NCI-H460 (cell line): ENCODE measurements at places on chromosomes 4 and X. TPM values are rescaled to one million over a fixed set of nuclear protein-coding genes. Genes with fewer than 3 reads are reported as not detected.

Gene MED14
- 30.5 and 37.4 TPM in 2 replicates for total RNA-seq

Gene DSPP
- not detected in 2 replicates for total RNA-seq

Gene USP17L18
- total RNA-seq = not detected in 2 replicates

Gene PNMA6F
- total RNA-seq = not detected in 2 replicates

Gene FGFR3
- 0.49 and 0.62 TPM in 2 replicates for total RNA-seq

Gene FAM50A
- 62.2 and 67.5 TPM in 2 replicates for total RNA-seq

Gene CT45A2
- not detected in 2 replicates for total RNA-seq

Gene EREG
- 2.7 and 3.8 TPM in 2 replicates for total RNA-seq

Gene LANCL3
- total RNA-seq = 0.02 TPM in 1 of 2 replicates, not detected in the other

Gene F8A2
- not detected in 2 replicates for total RNA-seq

Gene NUDT11
- 29.4 and 30.6 TPM in 2 replicates for total RNA-seq

Gene DCHS2
- total RNA-seq = 0.12 TPM in 1 of 2 replicates, not detected in the other

Gene ADH1A
- not detected in 2 replicates for total RNA-seq

Gene KLHL13
- total RNA-seq = 2.7 and 5.3 TPM in 2 replicates

Gene KLHL2
- total RNA-seq = 10.2 and 14.4 TPM in 2 replicates

Gene FAM241A
- 6.2 and 7.4 TPM in 2 replicates for total RNA-seq

Gene JCHAIN
- not detected in 2 replicates for total RNA-seq

Gene XKRX
- total RNA-seq = 2.6 and 3.0 TPM in 2 replicates

Gene ADH4
- total RNA-seq = not detected in 2 replicates

Gene PRPS2
- total RNA-seq = 55.0 and 55.9 TPM in 2 replicates

Gene MAGED4
- 2.3 and 2.7 TPM in 2 replicates for total RNA-seq

Gene IRF2
- total RNA-seq = 22.6 and 27.2 TPM in 2 replicates

Gene IDS
- total RNA-seq = 44.1 and 47.2 TPM in 2 replicates

Gene SAGE1
- total RNA-seq = not detected in 2 replicates

Gene BRS3
- not detected in 2 replicates for total RNA-seq

Gene CSAG1
- not detected in 2 replicates for total RNA-seq

Gene AFM
- total RNA-seq = not detected in 2 replicates

Gene NUP62CL
- total RNA-seq = 11.8 and 12.6 TPM in 2 replicates

Gene PCSK1N
- 7.5 and 8.1 TPM in 2 replicates for total RNA-seq

Gene CCNG2
- 7.6 and 8.9 TPM in 2 replicates for total RNA-seq

Gene POU4F2
- total RNA-seq = not detected in 2 replicates

Gene IL1RAPL1
- not detected in 2 replicates for total RNA-seq

Gene ANTXR2
- 29.1 and 38.3 TPM in 2 replicates for total RNA-seq

Gene EGFL6
- total RNA-seq = not detected in 2 replicates

Gene GYPB
- total RNA-seq = not detected in 2 replicates

Gene ZNF275
- total RNA-seq = 9.0 and 10.1 TPM in 2 replicates

Gene CHRNA9
- total RNA-seq = 0.26 TPM in 1 of 2 replicates, not detected in the other

Gene CCNB3
- 0.54 and 0.63 TPM in 2 replicates for total RNA-seq

Gene SPANXN3
- not detected in 2 replicates for total RNA-seq

Gene GALNT7
- 20.6 and 21.6 TPM in 2 replicates for total RNA-seq

Gene MUC7
- not detected in 2 replicates for total RNA-seq

Gene EMCN
- not detected in 2 replicates for total RNA-seq

Gene NXF2B
- total RNA-seq = not detected in 2 replicates

Gene RNF150
- total RNA-seq = 0.35 and 0.40 TPM in 2 replicates

Gene MAGEA10
- not detected in 2 replicates for total RNA-seq

Gene KLF8
- 0.06 and 0.12 TPM in 2 replicates for total RNA-seq

Gene SMIM43
- 0.40 and 1.1 TPM in 2 replicates for total RNA-seq

Gene RTL9
- 0.02 TPM in 1 of 2 replicates, not detected in the other for total RNA-seq

Gene CT55
- not detected in 2 replicates for total RNA-seq

Gene PIN4
- total RNA-seq = 45.1 and 50.8 TPM in 2 replicates

Gene GRID2
- not detected in 2 replicates for total RNA-seq

Gene HPRT1
- 14.6 and 22.4 TPM in 2 replicates for total RNA-seq

Gene STATH
- not detected in 2 replicates for total RNA-seq

Gene FAAH2
- total RNA-seq = 0.05 TPM in 1 of 2 replicates, not detected in the other

Gene ZNF141
- 13.4 and 15.8 TPM in 2 replicates for total RNA-seq

Gene C4orf54
- 0.05 and 0.06 TPM in 2 replicates for total RNA-seq

Gene USP46
- 10.0 and 10.9 TPM in 2 replicates for total RNA-seq

Gene RASL11B
- total RNA-seq = 0.20 and 0.35 TPM in 2 replicates
